Left cardiac atrium (tissue), 4 donors: ENCODE measurements at places on chromosomes 2 and 18. TPM values are rescaled to one million over a fixed set of nuclear protein-coding genes. Genes with fewer than 3 reads are reported as not detected.

GRCh38 chr2:64092502-64092901, 51.7 kb downstream of the PELI1 start:
- DNase-seq, result no peak

GRCh38 chr2:101002562-101003277, 631 bp downstream of the RPL31 start:
- DNase-seq, result no peak

GRCh38 chr18:75047240-75047961, 161.5 kb downstream of the PTGR3 start:
- DNase-seq, result no peak

DNA sequence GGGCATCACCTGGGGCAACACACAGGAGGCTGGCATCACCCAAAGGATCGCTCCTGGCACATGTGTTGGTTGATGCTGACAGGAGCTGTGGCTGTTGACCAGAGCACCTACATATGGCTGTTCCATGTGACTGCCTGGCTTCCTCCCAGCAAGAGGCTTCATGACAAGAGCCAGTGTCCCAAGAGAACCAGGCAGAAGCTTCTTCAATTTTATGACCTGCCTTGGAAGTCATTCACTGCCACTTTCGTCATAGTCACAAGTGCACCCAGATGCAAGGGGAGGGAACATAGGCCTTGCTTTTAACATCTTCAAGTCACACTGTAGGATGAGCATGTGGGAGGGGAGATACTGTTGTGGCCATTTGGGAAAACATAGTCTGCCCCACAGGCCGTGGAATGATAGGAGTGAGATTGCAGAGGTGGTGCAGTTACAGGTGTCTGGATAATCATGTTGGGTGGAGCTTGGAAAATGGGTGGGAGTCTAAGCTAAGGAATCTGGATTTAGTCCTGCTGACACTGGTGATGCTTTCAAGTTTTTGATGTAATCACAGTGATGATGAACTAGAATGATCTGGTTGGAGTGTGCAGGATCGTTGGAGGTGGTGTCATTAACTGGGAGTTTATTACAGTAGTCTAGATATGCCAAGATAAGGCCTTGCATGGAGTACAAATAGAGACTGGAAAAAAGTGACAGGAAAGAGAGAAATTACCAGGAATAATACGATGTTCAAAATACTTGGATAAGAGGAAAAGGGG, 107.0 kb downstream of the RAPGEF4 start:
- DNase-seq, result no peak

DNA sequence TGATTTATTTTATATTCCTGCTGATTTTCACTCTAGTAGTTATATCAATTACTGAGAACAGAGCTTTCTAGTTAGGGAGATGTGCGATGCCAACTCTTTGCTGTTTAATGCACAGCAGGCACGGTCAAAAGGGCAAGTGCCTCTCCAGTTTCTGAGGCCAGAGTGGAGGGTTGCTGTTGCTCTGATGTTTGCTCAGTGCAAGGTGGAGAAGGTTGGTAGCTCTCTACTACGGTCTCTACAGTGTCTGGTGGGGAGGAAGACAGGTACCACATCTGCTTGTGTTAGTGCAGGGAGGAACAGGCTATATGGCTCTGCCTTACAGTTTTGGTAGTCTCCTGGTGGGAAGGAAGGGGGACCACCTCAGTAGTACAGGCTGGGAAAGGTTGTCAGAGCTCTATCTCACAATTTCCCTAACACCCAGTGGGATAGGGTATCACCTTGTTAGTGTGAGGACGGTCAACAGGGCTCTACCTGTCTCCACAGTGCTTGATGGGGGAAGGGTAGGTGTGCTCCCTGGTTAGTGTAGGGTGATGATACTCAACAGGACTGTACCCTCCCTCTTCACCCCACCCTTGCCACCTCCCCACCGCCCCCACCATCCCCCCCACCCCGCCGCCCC, 85.9 kb downstream of the FANCL start:
- DNase-seq, result no peak

DNA sequence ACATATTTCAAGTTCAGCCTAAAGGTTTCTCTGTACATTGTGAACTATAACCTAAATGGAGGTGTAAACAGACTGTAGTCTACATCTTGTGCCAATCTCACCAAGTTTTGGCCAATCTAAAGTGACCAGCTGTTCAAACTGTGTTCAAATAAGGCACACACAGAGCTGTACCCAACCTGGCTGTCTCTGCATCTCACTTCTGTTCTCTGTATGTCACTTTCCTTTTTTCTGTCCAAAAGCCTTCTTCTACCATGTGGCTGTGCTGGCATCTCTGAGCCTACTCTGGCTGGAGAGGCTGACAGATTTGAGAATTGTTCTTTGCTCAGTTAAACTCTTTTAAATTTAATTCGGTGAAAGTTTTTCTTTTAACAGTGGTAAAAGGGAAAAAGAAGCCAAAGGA, 817.9 kb downstream of the SOCS6 start:
- no peak for DNase-seq

GRCh38 chr18:39485696-39486095, 1920.1 kb upstream of the CELF4 start:
- no peak for DNase-seq

DNA sequence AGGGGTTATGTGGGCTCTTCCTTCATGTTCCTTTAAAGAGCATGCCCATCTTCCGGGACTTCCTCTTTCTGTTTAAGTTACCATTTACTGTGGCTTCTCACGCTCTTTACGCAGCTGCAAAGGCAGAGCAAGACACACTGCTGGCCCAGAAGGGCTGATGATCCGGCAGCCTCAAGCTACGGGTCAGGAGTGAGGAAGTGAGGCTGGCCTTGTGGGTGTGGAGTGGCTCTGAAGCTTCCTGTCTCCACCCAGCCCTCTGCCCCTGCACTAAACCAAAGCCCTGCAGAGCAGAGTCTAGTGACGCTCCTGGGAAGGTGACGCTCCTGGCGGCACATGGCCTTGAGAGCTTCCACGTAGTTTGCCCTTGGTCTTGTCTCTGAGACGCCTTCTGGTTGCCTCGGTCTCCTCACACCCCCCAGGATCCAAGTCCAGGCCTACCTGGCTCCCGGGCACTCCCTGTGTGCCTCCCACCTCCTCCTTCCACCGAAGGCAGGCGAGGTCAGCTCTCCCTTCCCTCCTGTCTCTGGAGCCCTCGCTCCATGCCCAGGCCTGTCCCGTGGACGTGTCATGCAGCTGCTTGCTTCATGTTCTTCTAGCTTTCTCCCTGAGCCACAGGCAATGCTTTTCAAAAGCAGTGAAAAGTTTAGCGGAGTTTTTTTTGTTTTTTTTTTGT, 50.3 kb downstream of the ARL4C start:
- DNase-seq, result peak; percentile 78

- DNase-seq, result no peak
Observed at GRCh38 chr18:48034651-48035555, 104.4 kb upstream of the SMAD2 start.

GRCh38 chr2:46481198-46482193, 2.1 kb downstream of the TMEM247 start:
- no peak for DNase-seq

RUFY4 gene
- total RNA-seq, result not detected

GRCh38 chr2:239516954-239517305, 116.1 kb upstream of the HDAC4 start:
- DNase-seq, result no peak

ONECUT2 gene
- total RNA-seq, result 0.03 TPM

DNA sequence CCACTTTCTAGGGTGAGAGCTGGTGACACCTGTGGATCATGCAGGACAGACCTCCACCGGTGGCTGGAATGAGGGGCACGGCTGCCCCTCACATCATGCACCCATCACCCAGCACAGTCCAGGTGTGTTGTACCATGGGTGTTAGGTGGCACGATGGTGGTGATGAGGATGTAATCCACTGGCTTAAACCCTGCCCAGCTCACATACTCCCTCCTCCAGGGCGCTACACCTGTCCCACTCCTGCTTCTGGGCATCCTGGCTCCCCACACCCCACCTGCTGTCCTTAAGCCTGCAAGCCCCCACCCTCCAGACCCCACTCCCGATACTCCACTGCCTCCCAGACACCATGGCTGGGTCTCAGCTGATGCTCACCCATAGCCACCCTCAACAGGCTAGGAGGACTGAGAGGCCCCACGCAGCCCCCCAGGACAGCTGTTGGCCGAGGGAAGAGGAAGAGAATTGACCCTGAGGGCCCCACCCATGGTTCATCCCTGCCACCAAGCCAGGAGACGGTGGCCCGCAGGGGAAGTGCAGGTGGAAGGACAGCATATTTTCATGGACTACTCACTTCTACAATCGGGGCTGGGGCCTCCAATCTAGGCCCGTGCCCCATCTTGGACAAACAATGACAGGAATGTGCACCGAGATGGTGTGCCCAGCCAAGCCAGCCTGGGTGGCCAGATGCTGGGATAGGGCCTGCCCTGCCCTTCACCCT, 34.3 kb downstream of the MAL start:
- no peak for DNase-seq

DNA sequence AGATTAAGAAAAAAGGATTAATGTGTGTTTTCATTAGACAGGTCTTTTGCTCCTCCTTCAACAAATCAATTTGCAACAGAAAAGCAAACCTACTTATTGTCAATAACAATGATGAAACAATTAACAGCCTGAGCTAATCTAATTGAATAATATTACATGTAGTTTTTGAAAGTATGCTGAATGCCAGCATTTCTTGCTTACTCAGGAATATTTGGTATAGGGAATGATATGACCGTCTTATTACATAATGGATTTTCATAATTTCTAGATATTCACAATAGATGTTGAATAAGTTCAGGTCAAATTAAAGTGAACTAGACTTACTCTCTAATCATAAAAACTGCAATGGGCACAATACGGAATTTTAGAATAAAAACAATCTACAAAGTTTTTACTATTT, 1493.8 kb upstream of the NXPH2 start:
- DNase-seq, result no peak

DNA sequence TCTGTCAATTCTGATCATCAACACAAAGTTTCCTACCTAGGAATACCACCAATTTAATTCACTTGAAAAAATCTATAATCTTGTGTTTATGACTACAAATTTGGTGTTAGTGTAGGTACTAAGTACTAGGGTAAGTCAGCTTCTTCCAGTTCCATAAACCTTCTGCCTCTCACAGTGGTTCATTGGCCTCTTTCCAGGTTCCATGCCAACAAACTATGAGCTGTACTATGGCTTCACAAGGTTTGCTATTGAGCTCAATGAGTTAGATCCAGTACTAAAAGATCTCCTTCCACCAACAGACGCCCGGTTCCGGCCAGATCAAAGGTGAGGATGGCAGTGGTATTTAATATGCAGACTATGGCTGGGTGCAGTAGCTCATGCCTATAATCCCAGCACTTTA, 58.8 kb downstream of the PRKRA start:
- DNase-seq, result no peak

DNA sequence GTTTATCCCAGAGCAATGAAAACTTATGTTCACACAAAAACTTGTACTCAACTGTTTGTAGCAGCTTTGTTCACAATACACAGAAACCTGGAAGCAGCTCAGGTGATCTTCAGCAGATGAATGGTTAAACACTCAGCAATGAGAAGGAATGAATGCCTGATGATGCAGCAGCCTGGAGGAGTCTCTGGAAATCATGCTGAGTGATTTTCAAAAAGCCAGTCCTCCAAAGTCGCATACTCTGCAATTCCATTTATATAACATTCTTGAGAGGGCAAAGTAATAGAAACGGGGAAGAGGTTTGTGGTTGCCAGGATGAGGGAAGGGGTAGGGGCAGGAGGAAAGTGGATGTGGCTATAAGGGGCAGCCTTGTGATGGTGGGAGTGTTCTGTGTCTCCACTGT, 108.1 kb downstream of the CTIF start:
- DNase-seq, result no peak

DNA sequence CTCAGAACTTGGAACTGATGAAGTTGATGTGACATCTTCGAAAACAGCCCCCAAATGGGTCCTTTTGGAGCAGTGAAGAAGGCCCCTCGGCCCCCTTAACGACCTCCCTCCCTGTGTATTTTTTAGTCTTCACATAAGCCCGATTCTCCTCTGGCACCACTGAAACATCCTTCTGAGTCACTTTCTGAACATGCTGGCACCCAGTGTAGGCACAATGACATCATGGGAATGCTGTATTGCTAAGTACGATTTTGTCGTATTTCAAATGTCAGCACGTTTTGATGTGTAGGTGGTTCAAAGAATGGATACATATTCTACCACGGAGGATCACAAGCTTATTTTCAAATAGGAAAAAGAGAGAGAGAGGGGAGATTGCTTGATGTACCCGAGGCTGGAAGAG, 111.7 kb upstream of the RIOK3 start:
- DNase-seq, result no peak

SKOR2 gene
- not detected for total RNA-seq

- DNase-seq, result no peak
Observed at GRCh38 chr2:56170504-56170903, 13.3 kb upstream of the CCDC85A start.

KCMF1 gene
- 81.0 TPM for total RNA-seq

- no peak for DNase-seq
Observed at GRCh38 chr2:80323610-80324009, 19.1 kb upstream of the LRRTM1 start.

- DNase-seq, result no peak
Observed at GRCh38 chr18:46715062-46715461, 41.8 kb downstream of the ST8SIA5 start.

GRCh38 chr2:158926478-158926948, 41.9 kb upstream of the TANC1 start:
- no peak for DNase-seq

SMARCAL1 gene
- 8.4 TPM for total RNA-seq

GRCh38 chr2:497770-498492, 179.3 kb downstream of the TMEM18 start:
- no peak for DNase-seq

GRCh38 chr2:197079832-197080555, 153.5 kb upstream of the PGAP1 start:
- no peak for DNase-seq

MERTK gene
- 12.6 TPM for total RNA-seq

DNA sequence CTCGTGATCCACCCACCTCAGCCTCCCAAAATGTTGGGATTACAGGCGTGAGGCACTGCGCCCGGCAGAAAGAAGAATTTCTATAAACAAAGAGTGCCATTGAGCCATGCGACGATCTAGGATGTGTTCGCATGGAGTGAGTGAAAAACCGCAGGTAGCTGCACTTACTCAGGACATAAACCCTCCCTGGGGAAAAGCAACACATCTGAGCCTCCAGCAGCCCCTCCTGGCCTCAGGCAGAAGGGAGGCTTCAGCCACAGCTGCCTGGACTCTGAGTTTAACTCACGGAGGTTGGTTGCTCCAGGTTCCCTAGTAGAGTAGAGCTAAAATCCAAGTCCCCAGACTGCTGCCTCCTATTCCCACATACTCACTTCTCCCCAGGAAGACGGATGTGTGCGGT, 11.3 kb upstream of the STK25 start:
- no peak for DNase-seq

DNA sequence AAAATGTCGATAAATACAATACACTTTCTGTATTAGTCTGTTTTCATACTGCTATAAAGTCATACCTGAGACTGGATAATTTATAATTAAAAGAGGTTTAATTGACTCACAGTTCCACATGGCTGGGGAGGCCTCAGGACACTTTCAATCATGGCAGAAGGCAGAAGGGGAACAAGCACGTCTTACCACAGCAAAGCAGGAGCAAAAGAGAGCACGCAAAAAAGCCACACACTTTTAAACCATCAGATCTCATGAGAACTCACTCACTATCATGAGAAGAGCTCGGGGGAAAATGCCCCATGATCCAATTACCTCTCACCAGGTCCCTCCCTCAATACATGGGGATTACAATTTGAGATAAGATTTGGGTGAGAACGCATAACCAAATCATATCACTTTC, 256.7 kb downstream of the ANAPC1 start:
- DNase-seq, result no peak

TDRD15 gene
- total RNA-seq, result not detected
